ENCODE measurements at places on chromosomes 7 and 10.

- DNase-seq = no peak
These were observed 34.2 kb upstream of the CREB3L2 start for GRCh38 chr7:138036135-138036534.

DNA sequence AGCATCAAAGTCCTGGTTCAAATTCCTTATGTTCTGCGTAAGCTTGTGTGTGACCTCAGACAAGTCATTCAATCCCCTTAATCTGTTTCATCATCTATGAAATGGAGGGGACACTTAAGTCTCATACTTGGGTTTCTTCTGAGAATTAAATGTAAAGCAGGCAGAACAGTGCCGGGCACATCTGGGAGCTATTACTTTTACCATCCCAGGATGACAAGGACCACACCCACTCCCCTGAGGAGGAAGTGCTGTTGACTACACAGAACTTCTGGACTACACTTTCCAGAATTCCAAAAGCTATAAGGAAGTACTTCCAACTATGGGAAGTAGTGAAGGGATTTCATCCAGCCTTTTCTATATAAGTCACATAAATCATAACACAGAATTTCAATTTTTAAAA is 294.9 kb downstream of the IPMK start:
- DNase-seq = no peak

GRCh38 chr10:130751106-130751840 is 560.2 kb downstream of the TCERG1L start:
- DNase-seq = no peak

DNA sequence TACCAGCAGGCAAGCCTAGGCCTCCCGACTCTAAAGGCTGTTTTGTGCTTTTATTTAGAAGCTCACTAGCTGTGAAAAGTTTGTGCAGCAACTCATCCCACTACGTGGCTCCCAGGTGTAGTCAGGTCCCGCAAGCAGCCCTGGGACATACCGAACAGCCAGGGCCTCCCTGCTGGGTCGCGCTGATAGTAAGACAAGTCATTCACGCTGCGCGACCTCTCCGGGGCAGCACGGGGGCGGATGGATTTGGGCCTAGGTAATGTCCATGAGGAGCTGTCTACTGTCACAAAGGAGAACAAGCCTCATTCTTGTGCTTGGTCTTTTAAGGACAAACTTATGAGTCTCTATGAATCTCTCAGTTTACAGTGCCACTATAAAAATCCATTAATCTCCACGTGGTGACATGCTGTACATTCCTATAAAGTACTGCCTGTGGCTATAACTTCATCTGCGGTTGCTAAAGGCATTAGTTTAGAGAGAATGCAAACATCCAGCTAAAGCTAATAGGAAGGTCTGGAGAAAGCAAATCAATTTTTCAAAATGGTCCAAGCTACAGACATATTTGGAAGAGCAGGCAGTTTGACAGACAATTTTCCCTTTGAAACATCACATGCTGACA is 546.8 kb downstream of the PHTF2 start:
- no peak for DNase-seq

GRCh38 chr7:1012716-1013095 is 29.7 kb downstream of the CYP2W1 start:
- DNase-seq = no peak

Measured in Caco-2 (cell line).